Hippocampal formation (tissue), 2 donors: ENCODE measurements at places on chromosomes 13 and 19.

- no peak for DNase-seq
These were observed 462.5 kb upstream of the SLITRK5 start for GRCh38 chr13:87208636-87209035.

DNA sequence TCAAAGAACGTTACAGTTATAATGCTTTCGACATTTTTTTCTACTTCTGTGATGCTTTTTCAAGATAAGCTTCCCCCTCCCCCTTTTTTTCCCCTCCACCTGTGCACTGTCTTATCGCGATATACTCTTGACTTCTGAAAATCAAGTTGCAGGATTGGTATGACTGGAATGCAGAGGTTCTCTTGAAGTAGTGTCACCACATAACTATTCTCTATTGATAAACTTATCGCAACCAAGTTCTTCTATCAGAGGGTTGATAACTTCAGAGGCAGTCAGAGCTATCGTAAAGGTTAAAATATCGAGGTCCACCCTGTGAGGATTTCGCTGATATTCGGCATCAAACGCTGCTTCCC lies 820 bp downstream of the EID2 start:
- no peak for DNase-seq

DNA sequence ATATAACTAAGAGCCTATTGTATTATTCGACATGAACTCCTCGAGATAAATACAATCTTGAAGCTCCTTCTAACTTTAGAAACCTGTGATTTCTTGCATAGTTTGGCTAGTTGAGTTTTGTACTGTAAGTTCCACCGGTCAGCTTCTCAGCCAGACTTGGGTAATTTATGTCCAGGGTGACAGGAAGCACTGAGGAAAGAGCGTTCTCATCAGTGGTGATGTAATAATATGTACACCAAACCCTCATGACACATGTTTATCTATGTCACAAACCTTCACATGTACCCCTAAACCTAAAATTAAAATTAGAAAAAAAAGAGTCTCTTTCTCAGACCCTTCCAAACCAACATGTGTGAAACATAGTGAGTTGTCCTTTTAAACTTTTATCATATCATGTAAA lies 205.7 kb downstream of the KCNRG start:
- no peak for DNase-seq

GRCh38 chr19:1851654-1852580 lies 3.6 kb upstream of the REXO1 start:
- DNase-seq = no peak

- DNase-seq = no peak
These were observed 125.2 kb downstream of the RAB20 start for GRCh38 chr13:110436276-110436675.

DNA sequence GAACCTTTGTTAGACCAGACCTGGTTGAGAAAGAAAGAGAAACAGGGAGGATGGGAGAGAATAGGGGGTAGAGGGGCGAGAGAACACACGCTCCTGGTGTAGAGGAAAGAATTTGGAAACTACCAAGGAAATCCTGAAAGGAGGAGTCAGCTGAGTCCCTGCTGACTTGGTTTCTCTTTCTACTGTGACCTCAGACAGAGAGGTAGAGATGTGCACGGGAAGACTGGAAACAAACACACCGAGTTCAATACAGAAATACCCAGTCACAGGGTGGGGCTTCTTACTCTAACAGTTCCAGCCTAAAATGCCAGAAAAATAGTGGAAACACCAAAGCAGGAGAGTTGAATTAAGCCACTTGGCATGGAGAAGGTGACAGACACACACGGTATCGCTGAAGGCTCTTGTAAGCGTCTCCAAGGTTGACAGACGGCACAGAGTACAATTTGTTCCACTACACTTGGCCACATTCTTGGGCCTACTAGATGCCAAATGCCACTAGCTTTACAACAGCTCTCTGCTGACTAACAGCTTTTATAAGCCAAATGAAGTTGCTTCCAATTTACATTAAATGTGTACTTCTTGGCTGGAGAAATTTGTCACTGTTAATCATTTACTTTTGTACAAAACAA lies 28.1 kb downstream of the LATS2 start:
- no peak for DNase-seq

DNA sequence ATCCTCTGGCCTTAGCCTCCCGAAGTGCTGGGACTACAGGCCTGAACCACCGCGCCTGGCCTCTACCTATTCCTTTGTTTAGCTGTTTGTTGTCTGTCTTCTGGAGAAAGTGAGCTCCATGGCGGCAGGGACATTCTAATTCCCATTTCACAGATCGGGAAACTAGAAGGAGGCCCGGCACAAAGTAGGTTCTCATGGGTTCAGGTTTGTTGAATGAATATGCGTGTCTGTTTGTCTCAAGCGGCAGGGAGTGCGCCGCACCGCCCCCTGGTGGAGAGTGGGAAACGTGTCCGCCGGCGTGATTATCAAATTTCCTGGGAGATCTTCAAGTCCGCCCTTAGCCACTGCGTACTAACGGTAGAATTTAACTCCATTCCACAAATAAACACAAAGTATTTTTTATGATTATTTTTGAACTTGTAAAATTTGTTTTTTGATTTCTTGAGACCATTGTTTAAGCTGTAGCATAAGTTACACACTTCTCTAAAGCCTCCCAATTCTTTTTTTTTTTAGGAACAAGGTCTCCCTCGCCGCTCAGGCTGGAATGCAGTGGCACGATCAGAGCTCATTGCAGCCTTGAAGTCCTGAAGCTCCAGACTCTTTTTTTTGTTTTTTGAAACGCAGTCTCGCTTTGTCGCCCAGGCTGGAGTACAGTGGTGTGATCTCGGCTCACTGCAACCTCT lies 8.9 kb upstream of the CCDC9 start:
- DNase-seq = peak; percentile 20

- no peak for DNase-seq
These were observed 152.0 kb downstream of the NUFIP1 start for GRCh38 chr13:44837250-44837649.

- no peak for DNase-seq
These were observed 332.2 kb downstream of the MYO16 start for GRCh38 chr13:108961542-108962125.
